ACHN (cell line): ENCODE measurements at places on chromosomes 3 and 15.

DNA sequence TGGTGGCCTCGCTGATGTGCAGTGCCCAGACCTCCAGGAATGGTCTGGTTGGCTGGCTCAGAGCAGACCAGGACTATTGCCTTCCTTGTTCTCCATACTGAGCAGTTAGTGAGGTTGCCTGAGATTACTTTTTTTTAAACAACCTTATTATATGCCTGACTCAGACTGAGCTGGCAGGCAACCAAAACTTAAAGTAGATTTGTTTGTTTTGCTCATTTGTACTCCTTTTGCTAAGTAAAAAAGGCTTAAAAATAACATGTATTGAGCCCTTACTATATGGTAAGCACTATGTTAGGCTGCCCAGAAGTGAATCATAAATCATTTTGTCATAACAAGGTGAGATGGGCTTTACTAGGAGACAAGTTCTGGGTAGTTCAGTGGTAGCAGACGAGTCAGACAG lies 92.4 kb downstream of the GHSR start:
- peak; percentile 6 for DNase-seq

- DNase-seq, result no peak
These were observed 20.8 kb upstream of the TRA2B start for GRCh38 chr3:185958626-185959025.

DNA sequence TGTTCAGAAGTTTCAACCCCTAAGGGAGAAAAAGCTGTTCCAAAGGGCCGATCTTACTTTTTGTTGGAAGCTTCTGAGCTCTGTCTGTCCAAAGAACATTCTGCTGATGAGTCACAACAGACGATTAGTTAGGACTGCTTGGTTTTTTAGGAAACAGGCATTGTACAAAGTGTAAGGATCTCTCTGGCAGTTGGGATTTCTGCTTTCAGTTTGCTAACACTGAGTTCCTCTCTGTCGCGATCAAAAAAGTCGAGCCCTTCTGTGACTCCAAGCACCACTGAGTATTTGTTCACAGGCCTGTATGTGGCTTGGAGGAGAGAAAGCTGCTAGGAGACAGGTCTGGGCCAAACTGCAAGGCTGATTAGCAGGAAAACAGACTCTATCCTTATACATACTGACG lies 91.8 kb upstream of the PFN2 start:
- DNase-seq, result no peak

DNA sequence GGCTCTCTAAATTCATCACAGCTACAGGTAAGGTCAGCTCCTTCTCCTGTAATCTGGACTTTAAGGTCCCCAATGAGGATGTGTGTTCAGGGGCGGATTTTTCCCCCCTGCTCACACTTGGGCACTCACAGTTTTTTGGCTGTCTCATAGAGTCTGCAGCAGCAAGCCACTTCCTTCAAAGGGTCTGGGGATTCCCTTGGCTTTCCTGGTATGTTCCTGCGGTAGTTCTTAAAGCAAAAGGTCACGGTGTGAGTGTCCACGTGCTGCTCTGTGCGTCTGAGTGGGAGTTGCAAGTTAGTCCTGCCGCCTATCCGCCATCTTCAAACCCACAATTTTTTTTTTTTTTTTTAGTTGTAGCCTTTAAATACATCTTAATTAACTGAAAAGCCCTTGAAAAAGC lies 15.4 kb upstream of the CFAP20DC start:
- DNase-seq, result no peak

DNA sequence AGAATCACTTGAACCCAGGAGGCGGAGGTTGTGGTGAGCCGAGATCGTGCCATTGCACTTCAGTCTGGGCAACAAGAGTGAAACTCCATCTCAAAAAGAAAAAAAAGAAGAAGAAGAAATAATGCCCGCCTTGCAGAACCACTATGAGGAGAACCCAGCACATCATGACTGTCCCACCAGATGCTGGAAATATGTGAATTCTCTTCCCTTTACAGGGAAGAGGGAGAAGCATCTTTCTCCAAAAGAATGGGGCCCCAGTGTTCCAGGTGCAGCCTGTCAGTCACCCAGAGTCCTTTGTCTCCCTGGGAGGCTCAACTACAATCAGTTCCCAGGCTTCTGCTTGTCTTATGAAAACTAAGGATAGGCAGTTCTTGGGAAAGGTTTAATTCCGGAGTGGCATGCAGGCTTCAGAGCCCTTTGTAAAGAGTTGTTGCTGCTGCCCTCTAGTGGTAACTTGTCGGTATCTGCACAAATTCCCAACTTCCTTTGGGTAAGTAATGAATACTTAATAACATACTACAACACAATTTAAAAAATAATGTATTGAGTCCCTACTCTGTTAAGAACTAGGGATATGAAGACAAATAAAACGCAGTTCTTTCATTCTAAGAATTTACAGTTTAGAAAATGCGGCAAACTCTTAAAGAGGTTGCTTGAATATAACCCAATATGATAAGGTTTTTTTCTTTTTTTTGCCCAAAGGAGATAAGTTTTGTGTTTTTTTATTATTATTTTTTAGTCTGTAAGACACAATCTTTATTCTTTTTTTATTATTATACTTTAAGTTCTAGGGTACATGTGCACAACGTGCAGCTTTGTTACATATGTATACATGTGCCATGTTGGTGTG lies 18.6 kb upstream of the TICRR start:
- peak; percentile 69 for DNase-seq

DNA sequence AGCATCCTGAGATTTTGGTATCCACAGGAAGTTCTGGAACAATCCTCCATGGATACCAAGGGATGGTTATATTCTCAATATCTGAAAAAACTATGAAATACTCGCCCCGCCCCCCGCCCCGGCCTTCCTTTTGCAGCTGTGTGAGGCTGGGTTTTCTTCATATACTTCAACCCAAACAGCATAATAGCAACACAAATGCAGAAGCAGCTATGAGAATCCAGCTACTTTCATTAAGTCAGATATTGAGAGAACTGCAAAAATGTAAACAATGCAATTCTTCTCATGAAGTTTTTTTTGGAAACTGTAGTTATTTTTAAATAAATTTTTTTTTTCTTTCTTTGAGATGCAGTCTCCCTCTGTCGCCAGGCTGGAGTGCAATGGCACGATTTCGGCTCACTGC lies 10.9 kb upstream of the IDH2 start:
- DNase-seq, result no peak

GRCh38 chr15:43776718-43777266 lies at the start of gene ELL3:
Gene ELL3, minus strand, starts transcription at chr15:43776966. Its CDS starts 65 bp downstream, at chr15:43776901.
- peak; percentile 80 for DNase-seq

DNA sequence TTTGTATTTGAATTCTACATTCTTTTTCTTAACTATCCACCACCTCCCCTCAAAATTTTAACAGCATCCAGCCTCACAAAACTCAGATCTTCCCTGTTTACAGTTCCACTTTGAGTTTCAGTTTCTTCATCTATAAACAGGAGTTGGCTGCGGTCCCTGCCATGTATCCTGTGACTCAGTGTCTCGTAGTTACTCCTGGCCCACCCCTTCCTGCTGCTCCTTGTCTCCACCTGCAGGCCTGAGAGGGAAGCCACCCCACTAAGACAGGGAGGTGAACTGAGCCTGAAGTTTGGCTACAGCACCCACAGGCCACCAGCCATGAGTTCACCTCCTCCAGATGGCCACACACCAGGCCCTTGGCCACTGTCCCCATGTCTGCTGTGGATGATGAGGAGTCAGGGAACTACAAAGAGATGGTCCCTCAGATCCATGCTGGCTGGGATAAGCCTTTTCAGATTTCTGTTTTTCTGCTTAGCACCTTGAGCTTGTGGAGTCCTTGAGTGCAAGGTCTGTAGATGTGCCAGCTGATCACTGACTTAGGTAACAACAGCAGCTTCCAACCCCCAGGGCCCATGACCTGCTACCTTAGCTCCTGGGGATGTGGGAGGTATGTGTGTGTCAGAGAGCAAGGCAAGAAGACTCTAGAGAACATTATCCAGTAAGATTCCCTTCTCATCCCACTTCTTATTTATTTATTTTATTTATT lies 37.5 kb downstream of the CD86 start:
- DNase-seq, result peak; percentile 48

DNA sequence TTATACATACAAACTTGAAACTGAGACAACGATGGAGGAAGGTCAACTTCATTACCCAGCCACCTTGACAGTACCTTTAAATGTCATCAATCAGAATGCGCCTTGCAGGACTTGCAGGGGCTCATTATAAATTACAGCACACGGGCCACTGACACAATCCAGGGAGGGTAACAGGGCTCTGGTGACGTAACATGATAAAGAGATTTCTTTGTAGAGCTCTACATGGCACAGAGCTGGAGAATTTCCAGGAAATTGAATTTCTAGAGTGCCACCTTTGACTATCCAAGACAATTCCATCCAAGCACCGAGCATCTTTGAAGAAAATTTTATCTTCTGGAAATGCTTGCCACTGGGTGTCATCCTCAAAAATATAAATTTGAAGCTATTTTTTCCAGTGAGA lies 486.0 kb downstream of the FOXP1 start:
- DNase-seq, result no peak

- DNase-seq, result peak; percentile 55
These were observed 518 bp downstream of the OXSR1 start for GRCh38 chr3:38165722-38166387.

DNA sequence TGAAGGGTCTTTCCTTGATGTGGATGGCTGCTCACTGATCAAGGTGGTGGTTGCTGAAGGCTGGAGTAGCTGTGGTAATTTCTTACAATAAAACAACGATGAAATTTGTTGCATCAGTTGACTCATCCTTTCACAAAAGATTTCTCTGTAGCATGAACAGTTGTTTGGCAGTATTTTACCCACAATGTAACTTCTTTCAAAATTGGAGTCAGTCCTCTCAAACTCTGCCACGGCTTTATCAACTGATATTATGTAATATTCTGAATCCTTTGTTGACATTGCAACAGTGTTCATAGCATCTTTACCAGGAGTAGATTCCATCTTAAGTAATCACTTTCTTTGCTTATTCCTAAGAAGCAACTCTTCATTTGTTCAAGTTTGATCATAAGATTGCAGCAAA lies 252.6 kb downstream of the UBE2E2 start:
- DNase-seq, result no peak

DNA sequence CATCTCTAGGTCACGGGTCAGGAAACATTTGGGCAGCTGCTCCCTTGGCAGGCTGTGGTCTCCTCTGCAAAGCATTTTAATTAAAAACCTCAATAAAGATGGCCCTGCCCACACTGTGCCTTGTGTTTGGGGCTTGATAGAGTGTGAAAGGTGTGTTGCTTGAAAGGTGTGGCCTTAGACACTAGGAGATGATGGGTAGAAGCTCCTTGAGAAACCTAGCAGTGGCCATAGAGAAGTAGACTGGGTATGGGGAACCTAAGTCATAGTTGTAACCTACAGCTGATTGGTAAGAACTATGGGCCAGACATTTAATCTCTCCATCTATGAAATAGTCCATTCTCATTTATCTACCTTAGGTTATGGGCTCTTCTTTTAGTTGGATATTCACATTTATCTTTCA lies 3.3 kb downstream of the JAGN1 start:
- no peak for DNase-seq

- no peak for DNase-seq
These were observed 50.3 kb upstream of the ATG7 start for GRCh38 chr3:11221818-11222415.

GRCh38 chr3:191262650-191263049 lies 63.6 kb downstream of the OSTN start:
- no peak for DNase-seq

- no peak for DNase-seq
These were observed 1.3 kb downstream of the SMCO1 start for GRCh38 chr3:196513697-196514349.

DNA sequence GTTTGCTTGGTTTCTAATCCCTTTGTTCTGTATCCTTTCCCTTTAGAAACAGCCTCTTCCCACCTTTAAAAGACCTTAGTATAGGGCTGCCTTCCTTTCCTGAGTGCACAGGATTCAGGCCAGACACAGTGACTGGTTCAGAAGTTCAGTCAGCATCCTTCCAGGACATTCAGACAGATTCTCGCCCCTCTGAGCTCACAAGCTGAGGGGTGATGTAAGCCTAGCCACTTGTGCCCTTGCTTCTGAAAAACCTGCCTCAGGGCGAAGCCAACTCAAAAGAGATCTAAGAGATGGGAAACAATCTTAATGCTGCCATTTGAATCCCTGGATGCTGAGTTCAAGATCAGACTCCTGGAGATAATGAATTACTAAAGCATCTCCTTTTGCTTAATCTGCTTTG lies 6.7 kb upstream of the NSMCE3 start:
- DNase-seq, result no peak

DNA sequence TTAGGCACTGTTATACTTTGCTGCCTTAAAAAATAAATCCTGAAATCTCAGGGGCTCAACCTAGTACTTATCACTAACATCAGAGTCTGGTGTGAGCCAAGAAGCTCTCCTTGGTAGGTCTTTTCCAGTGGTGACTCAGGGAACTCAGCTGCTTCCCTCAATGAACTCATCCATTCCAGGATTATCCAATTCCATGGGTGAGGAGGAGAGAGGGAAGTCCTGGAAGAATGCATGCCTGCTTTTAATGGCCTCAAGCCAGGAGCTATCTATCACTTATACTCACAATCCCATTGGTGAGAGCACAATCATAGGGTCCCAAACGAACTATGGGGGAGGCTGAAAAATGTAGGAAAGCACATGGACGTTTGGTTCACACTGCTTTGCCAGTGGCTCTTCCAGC lies 113.6 kb downstream of the POLR2M start:
- DNase-seq, result no peak

GRCh38 chr3:46484911-46485778 lies 12.6 kb upstream of the RTP3 start:
- no peak for DNase-seq

DNA sequence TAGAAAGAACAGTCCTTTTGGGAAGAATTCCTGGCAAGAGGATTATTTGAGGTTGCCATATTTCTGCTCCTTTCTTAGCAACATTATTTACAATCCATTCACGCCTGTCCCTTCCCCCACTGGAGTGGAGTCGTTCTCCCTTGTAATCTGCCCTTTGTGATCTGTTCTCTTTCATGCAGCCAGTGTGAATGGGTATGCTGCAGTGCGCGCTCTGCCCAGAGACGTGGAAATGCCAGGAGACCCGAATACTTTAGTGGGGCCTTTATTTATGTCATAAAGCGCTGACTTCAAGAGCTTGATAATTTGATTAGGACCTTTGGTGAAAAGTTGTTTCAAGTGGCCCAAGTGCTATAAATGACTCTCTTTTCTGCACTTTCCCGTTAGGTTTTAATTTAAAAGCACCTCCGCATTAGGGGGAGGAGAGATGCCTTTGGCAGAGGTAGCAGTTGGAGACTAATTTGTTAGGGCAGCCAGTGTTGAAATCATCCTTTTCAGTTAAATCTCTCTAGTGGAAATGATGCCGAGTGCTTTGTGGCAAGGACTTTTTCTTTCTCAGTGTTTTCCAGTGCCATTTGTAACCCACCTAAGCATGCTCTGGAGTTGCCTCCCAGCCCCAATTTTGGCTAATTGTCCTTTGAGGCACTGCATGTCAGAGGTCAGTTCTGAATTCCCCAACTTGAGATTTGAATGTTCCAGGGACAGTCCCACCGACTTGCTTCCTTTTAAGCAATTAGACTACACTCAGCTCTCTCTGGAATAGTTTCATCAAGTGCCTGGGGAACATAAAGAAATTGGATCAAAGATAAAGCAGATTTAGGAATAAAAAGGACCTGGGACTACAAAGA lies 52.4 kb downstream of the PSMD6 start:
- DNase-seq, result no peak

DNA sequence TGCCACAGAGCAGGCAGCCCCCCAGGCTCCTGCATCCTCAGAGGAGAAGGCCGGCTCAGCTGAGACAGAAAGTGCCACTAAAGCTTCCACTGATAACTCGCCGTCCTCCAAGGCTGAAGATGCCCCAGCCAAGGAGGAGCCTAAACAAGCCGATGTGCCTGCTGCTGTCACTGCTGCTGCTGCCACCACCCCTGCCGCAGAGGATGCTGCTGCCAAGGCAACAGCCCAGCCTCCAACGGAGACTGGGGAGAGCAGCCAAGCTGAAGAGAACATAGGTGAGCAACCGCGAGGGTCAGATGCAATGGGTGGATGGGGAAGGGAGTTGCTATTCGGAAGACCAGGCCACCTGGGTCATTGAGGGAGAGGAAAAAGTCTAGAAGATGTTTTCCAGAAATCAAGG lies 53.0 kb downstream of the GAP43 start:
- no peak for DNase-seq
